Mammary epithelial cell (primary cell): ENCODE measurements at places on chromosomes 4 and X. TPM values are rescaled to one million over a fixed set of nuclear protein-coding genes. Genes with fewer than 3 reads are reported as not detected.

The MMAA gene
- 5.3 TPM for total RNA-seq

The FMR1NB gene
- total RNA-seq = not detected

GRCh38 chr4:28792917-28793597 lies 1927.1 kb upstream of the PCDH7 start:
- DNase-seq = no peak

GRCh38 chrX:123923211-123923610 lies 38.3 kb upstream of the STAG2 start:
- DNase-seq = peak; percentile 2
